ENCODE measurements at places on chromosomes 1 and 21.

GRCh38 chr1:173886746-173887611, 18.8 kb downstream of the ZBTB37 start:
- no peak for DNase-seq

GRCh38 chr21:21200939-21201615, 202.9 kb downstream of the NCAM2 start:
- no peak for DNase-seq

- DNase-seq: no peak
Measured at GRCh38 chr1:153583976-153584375, 18.3 kb upstream of the S100A2 start.

DNA sequence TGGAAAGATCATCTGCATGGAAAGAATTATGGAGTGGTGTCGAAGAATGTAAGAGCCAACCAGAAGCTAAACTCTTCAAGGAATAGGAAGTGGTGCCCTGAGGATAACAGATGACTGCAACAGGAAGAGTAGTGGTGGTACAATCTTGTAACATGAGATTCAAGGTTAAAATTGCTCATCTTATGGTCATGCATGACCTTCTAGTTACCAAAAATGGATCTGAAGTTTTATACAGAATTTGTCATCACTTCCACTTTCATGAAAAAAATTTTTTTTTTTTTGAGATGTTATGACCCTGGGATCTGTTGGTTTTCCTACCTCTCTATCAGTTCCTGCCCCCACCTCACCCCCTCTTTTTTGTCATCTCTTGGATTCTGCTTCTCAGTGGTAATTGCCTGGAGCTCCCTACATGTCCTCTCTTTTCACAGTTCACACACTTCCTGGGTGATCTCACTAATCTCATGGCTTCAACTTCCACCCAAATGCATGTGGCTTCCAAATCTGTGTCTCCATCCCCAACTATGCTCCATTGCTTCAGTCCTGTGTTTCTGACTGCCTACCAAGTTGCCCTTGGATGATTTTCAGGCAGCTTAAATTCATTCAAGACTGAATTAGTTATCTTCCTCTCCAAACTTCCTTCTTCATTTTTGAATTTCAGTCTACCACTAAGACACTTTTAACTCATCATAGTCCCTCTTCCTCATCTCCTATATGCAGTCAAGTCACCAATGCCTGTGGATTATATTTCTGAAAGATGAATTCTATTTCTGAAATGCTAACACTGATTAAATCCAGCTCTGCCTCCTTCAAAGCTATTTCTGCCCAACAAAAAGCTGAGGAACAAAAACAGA, 48.4 kb downstream of the SLAMF6 start:
- DNase-seq: no peak

- no peak for DNase-seq
Measured at GRCh38 chr1:21269461-21270085, 20.7 kb downstream of the ECE1 start.

- no peak for DNase-seq
Measured at GRCh38 chr1:4587721-4588120, 66.7 kb upstream of the AJAP1 start.

DNA sequence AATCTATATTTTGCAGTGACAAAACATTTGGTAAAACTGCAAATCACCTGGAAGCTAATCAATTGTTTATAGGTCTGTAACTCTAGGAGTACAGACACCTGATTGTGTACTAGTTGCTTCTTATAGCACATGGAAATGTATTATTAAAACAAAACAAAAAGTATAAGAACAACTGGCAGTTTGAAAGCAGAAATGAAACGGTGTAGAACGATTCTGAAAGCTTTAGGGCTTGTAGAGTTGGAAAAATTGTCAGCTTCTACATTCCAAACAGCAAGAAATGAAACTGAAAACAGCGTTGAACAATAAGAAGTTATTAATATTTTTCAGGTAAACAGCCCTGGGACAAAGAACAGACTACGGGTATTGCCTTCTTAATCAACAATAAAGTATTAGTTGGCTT, 273.3 kb downstream of the OLFM3 start:
- DNase-seq: no peak
